H9 (cell line): ENCODE measurements at places on chromosomes 5 and 9. TPM values are rescaled to one million over a fixed set of nuclear protein-coding genes. Genes with fewer than 3 reads are reported as not detected.

IL9 gene
- not detected in 2 replicates for total RNA-seq

HMGCS1 gene
- total RNA-seq = 144 and 147 TPM in 2 replicates

- DNase-seq = no peak
Measured at GRCh38 chr9:94950579-94951323, 224.3 kb downstream of the AOPEP start.

GRCh38 chr5:10719965-10720364 is 41.1 kb downstream of the DAP start:
- DNase-seq = no peak

GRCh38 chr5:21810737-21811316 is 1042.3 kb downstream of the CDH12 start:
- DNase-seq = no peak

INIP gene
- 22.6 and 24.5 TPM in 2 replicates for total RNA-seq

NRG2 gene
- total RNA-seq = 0.13 TPM in 1 of 2 replicates, not detected in the other

RAI14 gene
- total RNA-seq = 118 and 127 TPM in 2 replicates

PLPP7 gene
- 1.9 and 2.4 TPM in 2 replicates for total RNA-seq

FRMD3 gene
- total RNA-seq = 0.48 and 0.55 TPM in 2 replicates

- peak; percentile 51 for DNase-seq
Measured at GRCh38 chr5:75610201-75610600, 1.1 kb upstream of the ANKDD1B start.

FLT4 gene
- 6.1 and 6.3 TPM in 2 replicates for total RNA-seq

GRCh38 chr9:26261503-26262330 is 583.5 kb upstream of the TUSC1 start:
- DNase-seq = peak; percentile 27

DNA sequence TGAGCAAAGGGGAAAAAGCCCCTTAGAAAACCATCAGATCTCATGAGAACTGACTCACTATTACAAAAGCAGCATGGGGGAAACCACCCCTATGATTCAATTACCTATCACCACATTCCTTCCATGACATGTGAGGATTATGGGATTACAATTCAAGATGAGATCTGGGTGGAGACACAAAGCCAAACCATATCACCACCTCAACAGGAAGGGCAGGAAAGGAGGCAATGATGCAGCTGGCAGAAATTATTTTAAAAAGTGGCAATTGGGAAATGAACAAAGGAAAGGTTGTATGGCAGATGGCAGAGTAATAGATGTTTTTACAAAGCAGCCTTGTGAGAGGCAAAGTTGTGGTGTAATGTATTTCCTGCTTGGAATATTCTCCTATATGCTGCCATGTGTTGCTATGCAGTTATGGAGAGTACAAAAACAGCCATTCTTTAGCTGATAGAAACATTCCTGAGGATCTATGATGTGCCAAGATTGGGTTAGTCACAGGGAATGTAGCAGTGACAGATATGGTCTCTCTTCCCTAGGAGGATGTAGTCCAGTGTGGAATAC is 138.8 kb downstream of the SMC2 start:
- DNase-seq = no peak

DNA sequence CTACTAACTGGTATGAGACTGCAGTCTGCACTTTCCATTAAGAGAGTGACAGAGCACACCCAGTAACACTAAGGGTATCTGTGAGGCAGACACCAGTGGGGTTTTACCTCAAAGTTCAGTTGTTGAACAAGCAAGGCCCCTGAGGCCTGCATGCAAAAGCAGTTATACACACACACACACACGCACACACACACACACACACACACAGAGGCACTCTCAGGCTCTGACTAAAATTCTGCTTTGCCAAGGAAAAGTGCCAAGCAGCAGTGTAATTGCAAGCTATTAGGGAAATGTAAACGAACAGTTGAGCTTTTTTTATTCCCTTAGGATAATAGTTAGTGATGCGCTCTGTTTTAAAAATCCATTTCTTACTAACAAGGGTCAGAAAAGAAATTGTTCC is 377.1 kb downstream of the SPOCK1 start:
- no peak for DNase-seq

DNAI1 gene
- 0.22 and 0.83 TPM in 2 replicates for total RNA-seq

- DNase-seq = no peak
Measured at GRCh38 chr9:311841-312240, 97.2 kb downstream of the DOCK8 start.

DNA sequence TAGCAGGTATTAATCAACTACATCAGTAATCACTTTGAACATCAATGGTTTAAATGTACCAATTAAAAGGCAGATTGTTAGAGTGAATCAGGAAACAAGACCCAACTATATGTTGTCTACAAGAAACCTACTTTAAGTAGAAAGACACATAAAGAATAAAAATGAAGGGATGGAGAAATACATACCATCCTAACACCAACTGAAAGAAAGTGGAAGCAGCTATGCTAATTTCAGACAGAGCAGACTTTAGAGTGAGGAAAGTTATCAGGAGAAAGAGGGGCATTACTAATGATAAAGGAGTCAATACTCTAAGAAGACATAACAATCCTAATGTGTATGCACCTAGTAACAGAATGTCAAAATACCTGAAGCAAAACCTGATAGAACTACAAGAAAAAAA is 125.8 kb downstream of the NR6A1 start:
- DNase-seq = no peak

DNA sequence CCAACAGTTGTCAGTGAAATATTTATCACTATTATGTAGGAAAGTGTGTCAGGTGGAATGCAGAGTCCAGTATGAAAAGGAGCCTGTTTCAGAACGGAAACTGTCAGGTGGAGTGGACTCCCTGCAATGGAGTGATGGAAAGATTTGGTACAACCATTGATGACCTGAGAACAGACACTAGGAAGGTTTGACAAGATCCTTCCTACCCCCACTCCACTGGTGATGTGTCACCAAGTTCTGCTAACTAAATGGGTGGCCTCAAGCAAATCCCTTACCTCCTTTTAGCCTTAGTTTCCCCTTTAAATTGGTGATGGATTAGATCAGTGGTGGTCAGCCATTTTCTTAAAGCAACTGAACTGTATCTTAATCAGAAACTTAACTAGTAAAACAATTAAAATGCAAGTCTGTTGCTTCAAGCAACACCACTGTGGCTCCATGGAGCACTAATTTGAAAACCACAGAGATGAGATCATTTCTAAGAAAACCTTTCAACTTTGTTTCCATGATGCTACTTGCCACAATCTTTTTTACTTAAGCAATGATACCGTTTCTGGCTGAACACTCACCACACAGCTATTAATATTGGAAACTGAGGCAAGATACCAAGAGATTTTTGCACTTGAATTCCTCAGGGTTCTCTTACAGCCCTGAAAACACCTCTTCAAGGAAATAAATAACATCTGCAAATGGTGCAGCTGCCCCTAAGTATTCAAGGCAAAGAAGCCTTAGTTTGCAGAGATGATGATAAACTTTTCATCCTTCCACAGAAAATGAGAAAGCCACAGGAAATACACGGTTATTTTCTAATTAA is 140.6 kb downstream of the ERCC6L2 start:
- DNase-seq = no peak

SREK1 gene
- total RNA-seq = 52.2 and 59.6 TPM in 2 replicates

DNA sequence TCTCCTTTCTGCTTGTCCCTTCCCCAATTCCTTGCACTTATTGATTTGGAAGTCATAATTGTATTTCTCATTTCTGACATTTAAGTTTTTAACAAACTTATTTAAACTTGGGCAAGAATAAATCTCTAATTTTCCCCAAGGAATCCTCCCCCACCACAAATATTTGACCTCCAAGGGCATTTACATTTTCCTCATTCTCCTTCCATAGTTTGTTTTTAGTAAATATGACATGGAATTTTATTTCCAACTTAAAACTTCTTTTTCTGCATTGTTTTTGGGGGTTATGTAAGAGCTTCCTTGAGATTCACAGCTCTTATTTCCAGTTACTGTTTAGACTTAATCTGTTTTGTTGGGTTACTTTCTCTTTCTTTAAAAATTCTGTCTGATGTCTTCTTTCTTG is 64.9 kb downstream of the ZNF618 start:
- no peak for DNase-seq

CEP120 gene
- total RNA-seq = 22.5 and 22.9 TPM in 2 replicates

GRCh38 chr5:172172912-172173563 is 15.0 kb downstream of the STK10 start:
- DNase-seq = no peak

GTF2H2 gene
- total RNA-seq = 45.1 and 51.8 TPM in 2 replicates

DNA sequence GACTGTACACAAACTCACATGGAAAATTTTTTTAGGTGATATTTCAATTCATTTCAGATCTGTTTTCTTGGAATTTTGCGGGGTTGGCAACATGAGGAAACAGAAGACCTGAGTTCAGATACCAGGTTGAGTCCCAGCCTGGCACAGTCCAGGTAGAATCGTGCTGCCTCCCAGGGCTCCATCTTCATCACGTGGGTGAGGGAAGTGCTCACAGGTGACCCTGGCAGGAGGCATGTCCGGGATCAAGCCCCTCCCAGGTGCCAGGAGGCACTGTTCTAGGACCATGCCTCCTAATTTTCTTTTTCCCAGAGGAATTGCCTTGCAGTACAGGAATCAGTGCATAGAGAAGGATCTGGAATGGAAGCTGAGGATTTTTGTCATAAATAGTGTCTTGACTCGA is 318.3 kb upstream of the IRX4 start:
- DNase-seq = no peak

DNA sequence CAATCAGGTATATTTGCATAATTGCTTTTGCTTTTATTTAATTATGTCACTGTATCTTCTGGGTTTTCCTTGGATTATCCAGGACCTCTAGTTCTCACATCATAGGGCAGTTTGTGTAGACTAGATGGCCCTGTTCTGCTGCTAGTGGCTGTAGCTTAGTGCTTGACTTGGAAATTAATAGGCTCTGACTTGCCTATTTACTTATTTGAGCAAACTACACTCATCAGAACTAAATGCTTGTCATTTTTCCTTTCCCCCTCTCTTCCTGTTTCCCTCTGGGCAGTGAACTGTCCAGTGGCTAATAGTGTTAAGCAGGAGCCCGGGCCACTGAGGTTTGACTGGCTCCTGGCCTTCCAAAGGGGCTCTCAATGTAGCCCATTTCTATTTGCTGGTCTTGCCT is 135.7 kb downstream of the MAN2A1 start:
- no peak for DNase-seq

GRCh38 chr9:99433555-99433954 is 211.5 kb downstream of the SEC61B start:
- no peak for DNase-seq

DNA sequence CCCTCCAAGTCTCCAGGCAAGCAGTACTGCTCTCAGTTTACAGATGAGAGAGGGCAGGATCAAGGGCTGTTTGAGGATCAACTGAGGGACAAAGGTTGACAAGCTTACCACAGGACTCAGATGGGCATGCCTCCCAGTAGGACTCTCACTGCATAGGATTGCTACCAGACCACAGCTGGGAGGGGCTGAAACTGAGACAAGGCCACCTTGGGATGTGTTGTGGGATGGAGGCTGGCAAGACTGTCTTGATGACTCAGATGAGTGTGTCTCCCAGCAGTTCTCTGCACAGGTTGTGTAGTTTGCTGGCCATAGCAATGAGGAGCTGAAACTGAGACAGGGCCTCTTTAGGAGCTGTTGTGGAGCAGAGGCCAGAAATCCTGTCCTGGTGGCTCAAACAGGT is 222.2 kb upstream of the IRX1 start:
- no peak for DNase-seq

GRCh38 chr5:33888587-33888986 is 3.2 kb downstream of the ADAMTS12 start:
- DNase-seq = no peak

SOX30 gene
- 0.13 TPM in 1 of 2 replicates, not detected in the other for total RNA-seq

GRCh38 chr9:33162721-33163311 is 4.3 kb downstream of the B4GALT1 start:
- DNase-seq = no peak

DNA sequence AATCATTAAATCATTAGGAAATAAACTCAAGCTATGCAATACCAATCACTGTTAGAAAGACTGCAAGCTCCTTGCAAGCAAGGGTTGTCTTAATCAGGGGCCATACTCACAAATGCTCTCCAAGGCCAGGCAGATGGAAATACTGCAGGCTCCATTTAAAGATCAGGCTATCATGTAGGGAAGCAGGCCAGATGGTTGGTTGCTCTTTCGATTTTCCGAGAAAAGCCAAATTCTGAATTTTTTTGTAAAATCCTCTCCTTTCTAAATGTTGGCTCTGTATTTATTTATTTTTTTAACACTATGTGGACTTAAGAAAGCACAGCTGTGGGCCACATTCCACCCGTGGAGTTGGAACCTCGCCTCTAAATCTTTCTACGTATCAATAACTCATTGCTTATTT is 127.1 kb downstream of the GLIS3 start:
- no peak for DNase-seq

DNA sequence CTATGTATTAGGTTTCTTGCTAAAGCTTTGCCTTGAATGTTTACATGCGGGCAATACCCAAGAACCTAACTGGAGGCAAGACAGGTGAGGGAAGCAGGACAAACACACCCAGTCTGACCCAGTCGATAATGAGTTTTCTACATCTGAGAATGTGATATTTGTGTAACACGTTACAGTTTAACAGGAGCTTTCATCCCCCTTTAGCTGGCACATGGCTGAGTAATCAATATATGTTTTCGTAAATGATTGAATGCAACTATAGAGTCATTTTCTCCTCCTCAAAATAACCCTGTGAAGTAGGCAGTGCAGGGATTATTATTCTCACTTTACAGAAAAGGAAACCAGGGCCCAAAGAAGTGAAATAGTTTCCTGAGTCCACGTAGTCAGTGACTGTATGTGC is 84.7 kb upstream of the HTR4 start:
- DNase-seq = no peak

SPINK13 gene
- not detected in 2 replicates for total RNA-seq

- peak; percentile 79 for DNase-seq
Measured at GRCh38 chr5:146565764-146566367, 49.9 kb upstream of the GPR151 start.

DNA sequence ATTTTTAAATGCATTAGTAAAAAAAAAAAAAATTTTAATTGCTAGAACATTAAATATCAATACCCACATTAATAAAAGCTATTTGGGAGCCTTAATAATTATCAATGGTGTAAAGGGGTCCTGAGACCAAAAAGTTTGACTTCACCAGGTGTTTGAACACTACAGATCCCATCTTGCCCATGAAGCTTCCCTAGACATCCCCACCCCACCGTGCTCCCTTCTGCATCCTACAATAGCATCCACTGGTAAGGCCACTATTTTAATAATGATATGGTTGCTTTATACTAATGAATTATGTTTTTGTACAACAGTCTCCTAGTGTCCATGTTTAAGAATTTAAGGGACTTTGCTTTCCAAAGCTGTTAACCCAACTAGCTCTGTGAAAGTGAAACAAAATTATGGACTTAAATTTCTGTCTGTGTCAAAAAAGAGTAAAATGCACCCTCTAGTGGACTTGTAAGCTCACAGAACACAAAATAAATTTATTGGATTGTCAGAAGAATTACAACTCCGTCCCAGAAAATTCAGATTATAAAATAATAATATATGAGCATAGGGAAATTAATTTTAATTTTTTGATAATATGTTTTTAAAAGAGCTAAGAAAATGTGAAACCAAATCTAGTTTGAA is 76.0 kb downstream of the ARL15 start:
- DNase-seq = no peak

- DNase-seq = no peak
Measured at GRCh38 chr5:159338118-159338517, 7.8 kb upstream of the IL12B start.
